ENCODE measurements at places on chromosomes 1 and 21.

GRCh38 chr21:14981246-14981645 lies 83.6 kb downstream of the NRIP1 start:
- DNase-seq: no peak

DNA sequence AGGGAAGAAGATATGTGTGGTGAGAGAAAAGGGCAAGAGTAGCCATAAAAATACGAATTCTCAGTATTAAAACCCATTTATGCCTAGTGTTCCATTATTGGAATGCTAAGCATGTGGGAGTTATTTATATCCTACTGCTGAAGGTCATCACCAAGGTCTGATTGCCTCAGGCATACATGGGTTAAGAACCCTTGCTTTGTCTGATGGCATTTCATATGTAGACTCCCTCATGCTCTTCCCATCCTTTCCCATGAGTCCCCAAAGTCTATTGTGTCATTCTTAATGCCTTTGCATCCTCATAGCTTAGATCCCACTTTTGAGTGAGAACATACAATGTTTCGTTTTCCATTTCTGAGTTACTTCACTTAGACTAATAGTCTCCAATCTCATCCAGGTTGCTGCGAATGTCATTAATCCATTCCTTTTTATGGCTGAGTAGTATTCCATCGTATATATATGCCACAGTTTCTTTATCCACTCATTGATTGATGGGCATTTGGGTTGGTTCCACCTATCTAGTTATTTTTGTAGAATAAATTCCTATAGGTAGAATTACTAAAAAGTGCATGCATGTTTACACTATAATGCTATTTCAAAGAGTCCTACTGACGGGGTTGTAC lies 172.5 kb downstream of the DYRK1A start:
- no peak for DNase-seq

DNA sequence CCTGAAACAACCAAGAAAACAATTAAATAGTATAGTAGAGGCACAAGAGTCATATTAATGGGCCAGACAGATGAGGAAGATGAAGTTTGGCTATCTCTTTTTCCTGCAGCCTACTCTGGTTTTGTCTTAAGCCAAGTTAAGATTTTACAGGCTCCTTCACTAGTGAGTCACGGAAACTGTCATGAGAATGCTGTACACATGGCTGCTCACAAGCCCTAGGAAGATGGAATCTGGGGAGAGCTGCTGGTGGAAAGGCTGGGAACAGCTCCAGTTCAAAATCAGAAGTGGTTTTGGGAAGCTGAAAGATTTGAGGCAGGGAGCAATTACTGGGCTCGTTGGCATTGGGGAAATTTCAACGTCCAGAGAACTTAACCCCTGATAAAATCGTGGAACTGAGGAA lies 46.4 kb upstream of the S1PR1 start:
- DNase-seq: no peak

- no peak for DNase-seq
These were observed 652.5 kb downstream of the KIF26B start for GRCh38 chr1:245807306-245807705.

DNA sequence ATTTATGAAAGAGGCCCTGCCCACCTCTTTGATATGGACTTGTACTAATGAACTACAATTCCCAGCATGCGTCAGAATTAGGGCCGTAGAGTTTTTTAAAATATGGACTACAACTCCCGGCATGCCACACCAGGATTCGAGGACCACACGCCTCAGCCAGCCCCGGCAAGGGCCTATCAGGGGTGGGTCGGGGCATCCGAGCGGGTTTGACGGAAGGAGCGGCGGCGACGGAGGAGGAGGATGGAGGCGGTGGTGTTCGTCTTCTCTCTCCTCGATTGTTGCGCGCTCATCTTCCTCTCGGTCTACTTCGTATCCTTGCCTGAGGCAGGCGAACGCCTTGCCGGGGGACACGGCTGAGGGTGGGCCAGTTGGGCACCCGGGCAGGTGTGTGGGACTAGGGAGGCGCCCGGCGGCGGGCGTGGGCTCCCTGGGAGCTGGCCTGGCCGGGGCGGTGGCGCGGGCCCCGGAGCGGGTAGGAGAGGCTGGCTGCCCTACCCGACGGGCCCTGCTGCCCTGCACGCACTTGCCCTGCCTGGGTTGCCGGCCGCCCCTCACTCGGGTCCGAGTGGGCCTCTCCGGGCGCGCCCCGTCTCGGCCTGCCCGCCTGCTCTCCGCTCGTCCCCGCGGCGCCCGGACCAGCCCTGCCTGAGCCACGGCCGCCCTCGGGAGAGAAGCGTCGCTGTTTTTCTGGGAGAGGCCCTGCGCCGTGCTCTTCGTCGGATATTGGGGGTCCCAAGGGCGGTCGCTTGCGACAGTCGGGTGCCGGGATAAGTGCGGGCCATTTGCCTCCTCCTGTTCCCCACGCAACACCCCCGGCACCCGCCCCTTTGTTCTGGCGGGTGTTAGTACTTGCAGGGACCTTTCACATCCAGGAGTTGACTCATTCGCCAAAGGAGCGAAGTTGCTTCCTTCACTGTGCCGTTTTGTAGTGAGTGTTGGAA lies at the start of gene CNIH4:
Gene CNIH4, plus strand, starts transcription at position 195 of the 941 bp plus-strand sequence. Its CDS starts 46 bp downstream, at position 241.
- peak; percentile 97 for DNase-seq

GRCh38 chr1:230251644-230252191 lies 174.4 kb downstream of the PGBD5 start:
- DNase-seq: no peak

Data from NCI-H460 (cell line).